Effector CD4-positive, alpha-beta T cell (primary cell): ENCODE measurements at places on chromosomes 4 and X.

DNA sequence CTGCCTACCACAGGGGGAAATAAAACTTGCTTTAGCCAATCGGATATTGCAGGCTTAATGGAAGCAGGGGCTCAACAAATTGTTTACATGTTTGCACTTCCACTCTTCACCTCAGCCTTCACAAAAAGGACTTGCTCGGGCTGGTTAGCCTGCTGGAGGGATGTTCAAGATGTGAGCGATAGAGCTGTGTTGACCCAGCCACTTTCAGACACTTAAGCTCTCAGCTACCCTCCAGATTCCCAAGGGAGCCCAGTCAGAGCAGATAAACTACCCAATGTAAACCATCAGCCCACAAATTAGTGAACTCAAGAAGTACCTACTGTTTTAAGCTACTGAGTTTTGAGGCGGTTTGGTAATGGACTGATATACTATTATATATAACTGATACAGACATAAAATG, 508.4 kb upstream of the FTHL17 start:
- DNase-seq, result no peak

DNA sequence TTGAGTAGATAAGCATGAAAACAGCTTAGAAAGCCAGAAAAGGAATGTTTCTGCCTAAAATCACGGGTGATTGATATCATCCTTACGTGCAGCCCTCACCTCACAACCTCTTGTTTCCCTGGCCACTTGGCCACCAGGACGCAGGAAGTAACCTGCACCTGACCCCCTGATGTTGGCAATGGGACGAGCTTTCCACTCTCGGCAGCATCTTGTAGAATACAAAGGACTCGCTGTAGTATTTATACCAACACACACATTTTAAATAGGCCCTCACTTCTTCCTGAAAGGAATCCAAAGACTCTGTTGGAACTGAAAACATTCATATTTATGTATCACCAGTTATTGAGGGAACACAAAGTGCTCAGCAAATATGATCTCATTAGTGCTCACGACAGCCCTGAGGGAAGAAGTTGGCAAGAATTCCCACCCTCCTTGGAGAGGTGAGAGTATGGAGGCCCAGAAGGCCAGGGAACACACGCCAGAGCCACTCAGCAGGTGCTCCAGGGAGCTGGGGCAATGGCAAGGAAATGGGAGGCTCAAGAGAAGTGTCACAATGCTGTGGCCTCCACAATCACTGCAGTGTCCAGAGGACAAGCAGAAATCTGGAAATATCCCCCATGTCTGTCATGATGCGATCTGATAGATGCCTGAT, 103.3 kb upstream of the KIT start:
- DNase-seq, result no peak

GRCh38 chr4:2406406-2406805, 12.0 kb downstream of the ZFYVE28 start:
- no peak for DNase-seq

DNA sequence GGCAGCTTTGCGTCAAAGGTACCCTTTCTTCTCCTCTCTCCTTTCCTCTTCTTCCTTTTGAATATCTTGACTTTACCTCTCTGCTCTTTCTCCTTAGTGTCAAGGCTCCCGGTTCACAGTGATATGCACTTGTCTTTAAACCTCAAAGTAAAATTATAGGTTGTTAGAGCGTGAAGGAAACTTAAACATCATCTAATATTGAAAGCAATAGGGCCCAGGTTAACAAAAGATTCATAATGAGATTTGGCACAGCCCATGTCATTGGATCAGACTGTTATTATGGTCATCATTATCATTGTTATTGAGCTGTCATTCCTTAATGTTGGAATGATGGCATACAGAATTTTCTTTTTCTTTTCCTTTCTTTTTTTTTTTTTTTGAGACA, 32.5 kb downstream of the FTHL17 start:
- DNase-seq, result no peak

DNA sequence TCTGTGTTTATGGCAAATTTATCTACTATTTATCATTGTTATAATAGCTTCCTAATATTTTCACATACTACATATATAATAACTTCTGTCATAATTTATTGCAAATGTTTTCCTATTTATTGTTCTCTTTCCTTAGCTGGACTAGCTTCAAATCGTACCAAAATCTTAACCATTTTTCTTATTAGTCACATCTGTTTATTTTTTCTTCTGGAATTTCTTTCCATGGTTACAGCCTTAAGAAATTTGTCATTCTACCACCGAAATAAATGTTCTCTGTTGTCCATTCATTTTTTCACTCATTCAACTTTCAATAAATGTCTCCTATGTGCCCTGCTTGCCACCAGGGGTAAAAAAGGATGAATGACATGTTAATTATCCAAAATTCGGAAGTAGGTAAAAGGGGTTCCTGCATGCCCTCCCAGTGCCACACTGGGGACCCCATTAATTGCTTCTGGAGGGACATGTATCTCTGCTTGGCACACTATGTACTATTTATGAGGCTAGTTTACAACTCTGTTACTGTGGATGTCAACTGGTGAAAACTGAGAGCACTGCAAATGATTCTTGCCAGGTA, 182.1 kb downstream of the SH3KBP1 start:
- no peak for DNase-seq

DNA sequence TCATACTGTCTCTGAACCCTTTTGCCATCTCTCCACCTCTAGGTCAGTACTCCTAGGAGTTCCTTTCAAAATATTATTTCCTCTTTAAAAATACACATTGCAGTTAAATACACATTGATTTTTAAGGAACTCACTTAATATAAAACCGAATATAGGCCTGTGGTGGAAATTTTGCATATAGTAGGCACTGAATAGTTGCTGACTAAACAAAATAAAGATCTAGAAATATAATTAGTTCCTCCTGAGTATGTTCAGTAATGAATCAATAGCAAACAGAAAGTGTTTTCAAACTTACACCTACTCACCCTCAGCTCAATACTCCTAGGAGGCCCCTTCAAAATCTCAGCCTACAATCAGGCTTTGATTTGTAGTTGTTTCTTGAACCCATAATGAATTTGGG, 61.5 kb downstream of the IGSF1 start:
- no peak for DNase-seq

- DNase-seq, result no peak
Observed at GRCh38 chr4:102216666-102217065, 128.6 kb downstream of the SLC39A8 start.

GRCh38 chr4:103720661-103721060, 876 bp upstream of the TACR3 start:
- DNase-seq, result no peak

DNA sequence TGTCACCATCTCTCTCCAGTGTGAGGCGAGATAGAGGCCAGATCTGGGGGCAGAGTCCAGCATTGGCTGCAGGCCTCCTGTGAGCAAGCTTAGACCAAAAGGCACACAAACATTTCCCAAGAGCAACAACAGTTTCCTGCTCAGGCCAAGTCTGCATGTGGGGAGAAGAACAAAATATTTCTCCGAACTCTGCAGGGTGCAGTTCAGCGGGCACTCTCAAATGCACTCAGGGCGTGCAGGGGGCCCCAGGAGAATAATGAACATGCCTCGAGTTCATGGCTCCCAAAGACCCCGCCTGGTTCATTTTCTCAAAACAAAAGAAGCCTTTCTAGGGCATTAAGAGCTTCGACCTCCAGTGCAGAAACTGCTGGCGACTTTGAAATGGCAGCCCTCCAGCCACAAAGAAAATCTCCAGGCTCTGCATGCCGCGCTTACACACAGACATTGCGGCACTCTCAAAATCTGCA, 57.8 kb upstream of the HELT start:
- DNase-seq, result no peak

DNA sequence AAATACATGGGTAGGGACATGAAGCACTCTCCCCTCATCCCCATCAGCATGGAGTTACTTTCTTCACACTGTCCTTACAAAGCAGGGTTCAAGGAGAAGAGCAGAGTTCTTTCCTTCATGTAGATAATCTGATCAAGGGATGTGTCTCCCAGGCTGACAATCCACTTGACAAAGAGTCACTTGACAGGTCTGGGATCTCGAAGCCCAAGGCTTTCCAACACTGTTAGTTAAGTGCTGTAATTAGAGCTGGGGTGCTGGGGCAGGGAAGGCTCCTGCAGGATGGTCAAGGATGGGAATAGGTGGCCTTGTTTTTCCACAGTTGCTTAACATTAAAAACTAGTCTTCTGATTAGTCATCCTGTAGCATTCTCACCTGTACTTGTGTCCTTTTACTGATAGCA, 38.0 kb downstream of the CCNG2 start:
- DNase-seq, result no peak

- DNase-seq, result no peak
Observed at GRCh38 chrX:126799059-126799458, 20.5 kb upstream of the PRR32 start.

- no peak for DNase-seq
Observed at GRCh38 chr4:1821679-1822567, 28.8 kb downstream of the FGFR3 start.

DNA sequence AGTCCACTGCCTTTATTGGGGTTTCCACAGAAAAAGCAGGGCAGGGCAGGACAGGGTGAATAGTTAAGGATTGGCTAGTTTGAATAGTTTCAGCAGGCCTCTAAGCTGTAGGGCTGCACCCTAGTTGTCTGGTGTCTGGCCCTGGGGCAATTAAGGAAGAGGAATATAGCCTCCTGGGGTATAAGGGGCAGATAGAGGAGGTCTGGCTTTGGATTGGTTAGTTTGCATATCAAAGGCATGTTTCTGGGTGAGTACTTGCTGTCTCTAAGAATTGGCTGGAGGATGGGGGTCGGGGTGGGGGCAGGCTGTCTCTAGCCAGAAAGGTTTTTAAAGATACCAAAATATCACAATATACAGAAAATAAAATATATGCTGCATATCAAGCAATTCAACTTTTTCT, 100.4 kb downstream of the TMEM164 start:
- DNase-seq, result no peak

GRCh38 chrX:44873415-44874276, 658 bp downstream of the KDM6A start:
- DNase-seq, result peak; percentile 50

DNA sequence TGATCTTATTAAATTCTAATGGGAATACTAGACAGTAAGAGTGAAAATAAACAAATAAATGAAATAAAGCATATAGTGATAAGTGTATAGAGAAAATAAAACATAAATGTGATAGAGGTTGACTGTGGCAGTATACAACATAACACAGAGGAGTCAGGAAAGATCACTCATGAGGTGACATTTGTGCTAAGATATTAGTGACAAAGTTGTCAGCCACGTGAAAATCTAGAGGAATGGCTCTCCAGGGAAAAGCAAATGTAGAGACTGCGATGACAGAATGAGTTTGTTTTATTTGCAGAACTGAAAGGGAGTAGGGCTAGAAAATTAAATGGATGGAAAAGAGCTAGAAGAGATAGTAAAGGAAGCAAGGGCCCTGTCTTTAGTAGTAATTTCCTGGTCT, 72.8 kb upstream of the GABRA2 start:
- DNase-seq, result no peak

GRCh38 chrX:45781901-45782553, 581.4 kb upstream of the DIPK2B start:
- no peak for DNase-seq

DNA sequence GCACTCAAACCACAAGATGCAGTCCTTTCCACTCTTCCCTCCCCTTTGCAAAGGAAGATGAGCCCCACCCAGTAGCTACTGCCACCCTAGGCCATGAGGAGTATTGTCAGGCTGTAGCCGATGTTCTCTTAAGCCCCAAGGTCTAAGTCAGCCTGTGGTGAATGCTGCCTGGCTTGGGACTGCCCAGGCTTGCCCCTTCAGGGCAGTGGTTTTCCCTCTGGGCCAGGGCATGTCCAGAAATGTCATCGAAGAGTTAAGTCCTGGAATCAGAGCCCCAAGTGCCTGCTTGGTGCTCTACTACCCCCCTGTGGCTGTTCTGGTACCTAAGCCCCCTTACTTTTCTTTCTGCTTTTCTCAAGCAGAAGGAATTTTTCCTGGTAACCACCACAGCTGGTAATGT, 11.8 kb upstream of the PGK1 start:
- DNase-seq, result no peak

DNA sequence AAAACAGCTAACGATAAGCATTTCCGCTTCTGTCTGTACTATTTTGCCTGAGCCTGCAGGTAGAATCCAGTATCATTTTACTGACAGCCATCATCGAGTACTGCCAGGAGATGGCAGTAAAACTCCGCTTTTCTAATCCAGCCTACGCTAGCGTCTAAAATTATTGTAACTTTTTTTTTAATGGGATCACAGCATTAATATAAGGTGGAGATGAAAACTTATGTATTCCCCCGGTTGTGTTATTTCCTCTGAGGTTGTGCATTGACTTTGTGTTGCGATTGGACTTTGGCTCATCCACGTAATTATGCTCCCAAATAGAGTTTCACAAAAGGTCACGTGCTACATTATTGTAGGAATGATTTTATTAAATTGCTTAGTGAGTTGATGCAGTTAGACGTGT, 248.1 kb downstream of the C4orf33 start:
- DNase-seq, result no peak

GRCh38 chrX:116357329-116357728, 79.1 kb upstream of the SLC6A14 start:
- no peak for DNase-seq

DNA sequence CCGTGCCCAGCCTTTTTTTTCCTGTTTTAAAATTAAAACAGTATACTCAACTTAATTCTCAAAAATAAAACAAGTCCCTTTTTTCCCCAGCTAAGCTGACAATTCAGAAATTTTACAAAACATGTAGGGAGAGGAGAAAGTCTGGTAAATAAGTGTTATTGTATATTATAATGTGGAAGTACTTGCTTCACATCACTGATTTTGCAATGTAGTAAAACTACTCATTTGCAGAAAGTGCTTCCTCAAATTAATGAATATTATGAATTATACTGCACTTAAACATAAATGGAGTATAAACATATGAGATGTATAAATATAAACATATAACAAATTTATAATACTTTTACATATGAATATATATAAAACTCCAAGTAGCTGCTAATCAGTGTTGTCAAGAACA, 11.6 kb upstream of the H2AZ1 start:
- DNase-seq, result no peak

- no peak for DNase-seq
Observed at GRCh38 chrX:109635146-109635545, 10.2 kb upstream of the KCNE5 start.

GRCh38 chrX:21837056-21837455, 2.4 kb upstream of the MBTPS2 start:
- DNase-seq, result no peak

- no peak for DNase-seq
Observed at GRCh38 chrX:129427267-129427666, 96.0 kb downstream of the SMARCA1 start.

DNA sequence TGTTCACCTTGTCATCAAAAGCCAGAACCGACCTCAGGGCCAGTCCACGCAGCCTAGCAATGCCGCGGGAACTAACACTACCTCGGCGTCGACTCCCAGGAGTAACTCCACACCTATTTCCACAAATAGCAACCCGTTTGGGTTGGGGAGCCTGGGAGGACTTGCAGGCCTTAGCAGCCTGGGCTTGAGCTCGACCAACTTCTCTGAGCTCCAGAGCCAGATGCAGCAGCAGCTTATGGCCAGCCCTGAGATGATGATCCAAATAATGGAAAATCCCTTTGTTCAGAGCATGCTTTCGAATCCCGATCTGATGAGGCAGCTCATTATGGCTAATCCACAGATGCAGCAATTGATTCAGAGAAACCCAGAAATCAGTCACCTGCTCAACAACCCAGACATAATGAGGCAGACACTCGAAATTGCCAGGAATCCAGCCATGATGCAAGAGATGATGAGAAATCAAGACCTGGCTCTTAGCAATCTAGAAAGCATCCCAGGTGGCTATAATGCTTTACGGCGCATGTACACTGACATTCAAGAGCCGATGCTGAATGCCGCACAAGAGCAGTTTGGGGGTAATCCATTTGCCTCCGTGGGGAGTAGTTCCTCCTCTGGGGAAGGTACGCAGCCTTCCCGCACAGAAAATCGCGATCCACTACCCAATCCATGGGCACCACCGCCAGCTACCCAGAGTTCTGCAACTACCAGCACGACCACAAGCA, 898 bp downstream of the UBQLN2 start:
- no peak for DNase-seq
